ENCODE measurements at places on chromosomes 2 and 18. TPM values are rescaled to one million over a fixed set of nuclear protein-coding genes. Genes with fewer than 3 reads are reported as not detected.

GRCh38 chr2:181203412-181203811, 223.0 kb downstream of the UBE2E3 start:
- peaks cover 7% of the 10 kb centered on the region for H3K4me1 ChIP-seq
- H3K27me3 ChIP-seq = no peaks in the 10 kb centered on the region
- H3K36me3 ChIP-seq = no peaks in the 10 kb centered on the region
- no peak overlapping the region for H3K4me3 ChIP-seq

DNA sequence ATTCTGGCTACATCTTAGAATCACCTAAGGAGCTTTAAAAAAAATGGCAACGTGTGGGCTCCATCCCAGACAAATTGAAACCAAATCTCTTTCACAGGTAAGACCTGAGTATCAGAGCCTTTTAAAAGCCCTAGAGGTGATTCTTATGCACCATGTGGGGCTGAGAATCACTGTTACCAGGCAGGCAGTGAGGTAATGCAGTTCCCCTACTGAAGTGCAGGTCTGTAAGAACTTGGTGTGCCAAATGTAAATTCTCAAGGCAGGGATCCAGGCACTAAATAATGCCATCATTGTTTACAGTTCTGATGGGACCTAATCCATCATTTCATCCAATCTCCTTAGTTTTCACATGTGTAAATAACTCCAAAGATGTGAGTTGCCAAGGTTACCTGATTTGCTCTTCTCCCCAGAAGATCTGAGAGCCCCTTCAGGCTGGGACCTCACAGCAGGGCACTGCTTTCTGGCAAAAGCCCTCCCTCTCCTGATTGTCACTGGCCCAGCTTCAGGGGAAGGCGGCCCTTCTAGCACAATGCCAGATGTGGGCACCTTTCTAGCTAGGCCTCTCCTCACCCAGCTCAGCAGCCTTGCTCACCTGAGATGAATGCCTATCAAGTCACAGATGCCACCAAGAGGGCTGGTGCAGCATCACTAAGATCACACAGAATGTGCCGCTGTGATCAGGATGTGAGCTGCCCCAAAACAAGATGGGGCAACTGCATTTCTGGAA, 73.6 kb upstream of the RGPD5 start:
- no peaks in the 10 kb centered on the region for H3K36me3 ChIP-seq
- H3K4me1 ChIP-seq = no peaks in the 10 kb centered on the region
- no peak for DNase-seq
- H3K27me3 ChIP-seq = no peaks in the 10 kb centered on the region
- no peak overlapping the region for H3K27ac ChIP-seq

The FBXO15 gene
- total RNA-seq = 1.1 TPM

DNA sequence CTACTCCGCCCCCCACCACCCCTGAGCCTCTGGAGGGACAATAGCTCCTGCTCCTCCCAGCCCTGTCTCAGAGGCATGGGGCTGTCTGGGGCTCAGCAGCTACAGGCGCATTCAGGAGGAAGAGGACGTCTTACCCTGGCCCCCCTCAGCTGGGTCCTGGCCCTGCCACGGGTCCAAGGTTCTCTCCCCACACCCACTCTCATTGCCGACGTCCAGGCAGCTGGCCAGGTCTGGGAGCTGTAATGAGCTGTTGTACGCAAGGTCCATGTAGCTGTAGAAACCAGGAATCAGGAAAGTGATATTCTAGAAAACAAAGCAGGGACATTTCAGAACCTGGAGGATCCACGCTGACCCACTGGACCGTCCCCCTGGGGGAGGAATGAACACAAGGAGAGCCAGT, 13.5 kb downstream of the PASK start:
- H3K4me1 ChIP-seq = no peaks in the 10 kb centered on the region
- H3K27me3 ChIP-seq = no peaks in the 10 kb centered on the region
- no peak overlapping the region for H3K4me3 ChIP-seq
- no peaks in the 10 kb centered on the region for H3K36me3 ChIP-seq

- DNase-seq = no peak
- no peaks in the 10 kb centered on the region for H3K36me3 ChIP-seq
- no peak overlapping the region for H3K4me3 ChIP-seq
Measured at GRCh38 chr2:20669562-20670314, 2.8 kb downstream of the GDF7 start.

GRCh38 chr2:119223521-119224390, at the start of gene STEAP3:
Gene STEAP3 (plus strand): TSS chr2:119223834. CDS start chr2:119231013, 7,179 bp downstream.
- H3K4me1 ChIP-seq = no peaks in the 10 kb centered on the region
- H3K36me3 ChIP-seq = no peaks in the 10 kb centered on the region
- no peak within 1 kb of the TSS for H3K4me3 ChIP-seq
- H3K27ac ChIP-seq = no peak within 1 kb of the TSS
- no peaks in the 10 kb centered on the region for H3K27me3 ChIP-seq
